Astrocyte of the cerebellum (primary cell): ENCODE measurements at places on chromosomes 5 and 9.

GRCh38 chr5:44952376-44952775, 143.6 kb downstream of the MRPS30 start:
- DNase-seq = peak; percentile 5

- no peak for DNase-seq
Measured at GRCh38 chr5:112933651-112934365, 11.8 kb upstream of the REEP5 start.

DNA sequence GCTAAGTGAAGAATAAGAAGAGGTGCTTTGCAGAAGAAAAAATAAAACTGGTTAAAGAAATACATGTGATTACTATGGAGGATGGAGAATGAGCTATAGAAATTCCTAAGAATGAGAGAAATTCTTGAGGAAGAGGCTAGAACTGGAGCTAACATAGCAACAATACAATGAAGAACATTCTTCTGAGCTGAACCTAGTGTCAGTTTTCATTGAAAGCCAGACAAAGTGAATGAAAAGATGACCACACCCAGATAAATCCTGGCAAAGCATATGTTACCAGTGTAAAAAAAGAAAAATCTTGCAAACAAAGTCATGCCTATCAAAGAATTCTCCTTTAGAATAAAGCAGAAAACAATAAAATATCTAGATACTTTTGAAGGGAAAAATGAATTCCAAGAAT, 39.6 kb downstream of the SGCD start:
- DNase-seq = no peak

GRCh38 chr9:68995776-68996175, 18.1 kb downstream of the PRKACG start:
- no peak for DNase-seq

DNA sequence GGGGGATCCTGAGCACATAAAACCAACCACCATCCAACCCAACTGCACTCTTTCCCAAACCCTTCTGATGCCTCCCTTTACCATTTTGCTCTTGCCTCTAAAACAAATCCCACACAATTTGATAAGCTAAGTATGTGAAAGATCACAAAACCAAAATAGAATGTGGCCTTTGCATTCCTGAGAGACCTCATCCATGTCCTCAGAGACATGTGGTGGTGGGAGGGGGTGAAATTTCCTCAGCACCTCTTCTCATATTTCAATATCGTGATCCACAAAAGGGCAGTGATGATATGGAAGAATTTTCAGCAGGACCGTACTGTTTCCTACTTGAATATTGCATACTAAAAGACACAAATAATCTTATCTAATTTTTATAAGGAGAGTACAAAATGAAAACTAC, 423.3 kb downstream of the TLE1 start:
- DNase-seq = no peak

- peak; percentile 49 for DNase-seq
Measured at GRCh38 chr5:61048534-61048933, 103.5 kb downstream of the NDUFAF2 start.

GRCh38 chr5:180353048-180353979, at the start of gene GFPT2:
Gene GFPT2 (minus strand): TSS chr5:180353336. CDS start chr5:180353217, 119 bp downstream.
- DNase-seq = no peak

DNA sequence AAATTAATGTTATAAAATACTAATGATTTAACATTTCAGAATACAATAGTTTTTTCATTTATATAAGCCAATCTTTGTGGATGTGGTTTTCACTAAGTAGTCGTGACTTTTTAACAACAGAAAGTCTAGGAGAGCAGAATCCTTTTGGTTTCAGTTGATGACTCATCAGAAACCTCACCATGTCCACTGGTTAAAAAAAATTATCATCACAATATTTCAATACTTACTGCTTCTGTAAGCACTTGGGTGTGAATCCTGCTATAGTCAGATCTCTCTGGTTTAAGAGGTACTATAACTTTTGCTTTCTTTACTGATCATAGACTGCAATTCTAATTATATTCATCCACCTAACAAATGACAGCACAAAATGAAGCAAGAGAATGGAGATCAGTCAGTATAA, 77.2 kb downstream of the MRPS30 start:
- peak; percentile 59 for DNase-seq

DNA sequence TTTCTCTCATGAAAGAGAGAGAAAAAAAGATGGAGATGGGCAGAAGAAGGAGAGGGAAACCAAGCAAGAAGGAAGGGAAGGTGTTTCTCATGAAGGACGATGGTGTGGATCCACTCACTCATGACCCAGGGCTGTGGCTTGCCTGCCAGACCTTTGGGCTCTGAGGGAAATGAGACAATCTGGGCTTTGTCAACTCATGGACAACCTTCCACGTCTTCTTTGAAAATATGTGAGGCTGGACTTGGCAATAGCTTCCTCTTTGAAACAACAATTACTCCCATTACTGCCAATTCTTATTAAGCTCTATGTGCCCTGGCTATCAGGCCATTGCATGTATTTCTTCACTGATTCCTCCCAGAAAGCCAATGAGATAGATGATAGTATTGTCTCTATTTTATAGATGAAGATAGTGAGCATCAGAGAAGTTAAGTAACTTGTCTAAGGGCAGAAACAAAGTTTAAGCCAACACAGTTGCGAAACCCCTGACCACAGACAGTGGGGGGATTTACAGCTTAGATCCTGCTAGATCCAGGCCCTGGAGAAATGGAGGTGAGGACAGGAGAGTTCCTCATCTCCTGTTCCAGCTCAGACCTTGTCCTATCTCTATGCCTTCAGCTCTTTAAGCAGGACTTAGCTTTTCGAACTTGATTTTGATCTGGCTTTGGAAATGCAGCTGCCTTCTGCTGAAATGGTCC, 132.4 kb downstream of the GCNT1 start:
- no peak for DNase-seq

GRCh38 chr5:176474476-176474875, 26.3 kb downstream of the FAF2 start:
- no peak for DNase-seq

GRCh38 chr5:79730564-79730963, 40.9 kb downstream of the CMYA5 start:
- DNase-seq = no peak

GRCh38 chr5:147445090-147445489, 64.8 kb downstream of the DPYSL3 start:
- no peak for DNase-seq

DNA sequence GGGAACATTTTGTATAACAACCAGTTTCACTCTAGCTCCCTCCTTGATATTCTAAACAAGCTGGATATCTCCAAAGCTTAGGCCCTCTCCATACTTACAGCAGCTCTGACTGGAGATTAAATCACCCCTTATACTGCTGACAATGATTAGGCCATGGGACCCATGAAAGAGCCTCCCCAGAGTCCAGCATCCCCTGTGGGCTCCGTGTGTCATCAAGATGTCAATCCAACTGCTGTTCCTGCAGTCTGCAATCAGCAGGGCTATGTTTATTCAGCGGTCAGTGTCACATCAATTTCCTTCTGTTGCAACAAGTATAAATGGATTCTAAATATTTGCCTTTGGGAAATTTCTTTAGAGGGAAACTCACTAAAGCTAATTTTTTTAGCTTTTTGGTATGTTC, 26.6 kb downstream of the PCDHAC2 start:
- DNase-seq = no peak

DNA sequence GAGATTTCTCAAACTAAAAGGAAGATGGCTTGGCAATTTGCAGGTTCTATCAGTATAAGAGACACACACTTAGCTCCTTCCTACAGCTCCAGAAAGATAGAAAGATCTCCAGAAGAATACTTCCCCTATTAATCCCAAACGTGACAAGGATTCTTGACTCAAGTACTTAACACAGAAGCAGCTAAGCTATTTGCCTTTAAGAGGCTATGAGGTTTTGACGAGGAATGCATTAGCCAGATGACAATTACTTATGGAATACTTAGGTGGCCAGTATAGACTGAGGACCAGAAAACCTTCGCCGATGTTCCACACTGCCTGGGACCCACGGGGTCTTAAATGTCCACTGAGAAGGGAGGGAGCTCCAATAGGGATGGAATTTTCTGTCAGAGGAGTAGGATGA, 340.5 kb upstream of the KIF2A start:
- no peak for DNase-seq

GRCh38 chr5:107294669-107295068, 376.1 kb downstream of the EFNA5 start:
- DNase-seq = no peak

DNA sequence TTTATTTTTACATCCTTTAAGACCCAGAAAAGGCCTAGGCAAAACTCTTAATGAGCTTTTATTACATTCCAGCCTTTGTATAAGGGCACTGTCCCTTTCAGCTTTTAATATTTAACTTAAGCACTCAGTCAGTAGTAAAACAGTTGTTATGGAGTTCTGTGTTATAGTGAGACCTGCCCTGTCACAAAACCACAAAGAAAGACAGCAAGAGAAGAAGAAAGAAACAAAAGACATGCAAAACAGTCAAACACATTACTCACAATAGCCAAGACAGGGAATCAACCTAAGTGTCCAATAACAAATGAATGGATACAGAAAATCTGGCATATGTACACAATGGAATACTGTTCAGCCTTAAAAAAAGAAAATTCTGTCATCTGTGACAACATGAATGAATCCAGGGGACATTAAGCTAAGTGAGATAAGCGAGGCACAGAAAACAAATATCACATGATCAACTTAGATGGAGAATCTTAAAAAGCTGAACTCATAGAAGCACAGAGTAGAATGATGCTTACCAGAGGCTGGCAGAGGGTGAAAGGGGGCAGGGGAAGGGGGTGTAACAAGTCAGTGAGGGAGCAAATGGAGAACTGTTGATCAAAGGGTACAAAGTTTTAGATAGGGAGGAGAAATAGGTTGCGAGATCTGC, 63.8 kb upstream of the CCNG1 start:
- no peak for DNase-seq

- no peak for DNase-seq
Measured at GRCh38 chr5:95620030-95620869, at the start of gene GPR150. Gene GPR150 (plus strand): TSS chr5:95620087. CDS start chr5:95620276, 189 bp downstream.

GRCh38 chr5:124997186-124997893, 250.9 kb upstream of the ZNF608 start:
- no peak for DNase-seq

- DNase-seq = no peak
Measured at GRCh38 chr9:7936996-7937395, 137.4 kb upstream of the DMAC1 start.

GRCh38 chr9:16063241-16063591, 510.4 kb downstream of the CCDC171 start:
- no peak for DNase-seq

DNA sequence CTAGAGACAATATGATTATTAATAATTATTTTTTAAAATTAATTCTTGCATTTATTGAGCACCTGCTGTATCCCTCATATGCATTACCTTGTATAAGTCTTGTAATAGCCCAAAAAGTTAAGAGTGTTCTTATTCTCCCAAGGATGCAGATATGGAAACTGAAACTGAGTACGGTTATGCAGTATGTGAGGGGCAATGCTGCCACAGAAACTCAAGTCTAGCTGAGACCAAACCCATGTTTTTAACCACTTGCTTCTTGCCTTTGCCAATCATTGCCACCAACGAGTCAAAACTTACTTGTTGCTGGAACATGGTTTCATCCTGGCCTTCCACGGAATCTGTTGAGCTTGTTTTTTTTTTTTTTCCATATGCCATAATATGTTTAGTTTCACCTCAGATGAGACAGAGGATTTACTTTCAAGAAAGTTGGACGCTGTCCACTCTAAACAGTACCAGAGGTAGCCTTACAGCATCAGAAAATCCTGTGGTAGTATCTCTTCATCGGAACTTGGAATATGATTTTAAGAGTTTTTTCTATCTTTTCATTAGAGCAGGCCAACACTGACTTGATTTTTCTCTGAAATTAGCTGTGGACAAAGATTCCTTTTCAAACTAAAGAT, 27.9 kb downstream of the DOCK8 start:
- no peak for DNase-seq

DNA sequence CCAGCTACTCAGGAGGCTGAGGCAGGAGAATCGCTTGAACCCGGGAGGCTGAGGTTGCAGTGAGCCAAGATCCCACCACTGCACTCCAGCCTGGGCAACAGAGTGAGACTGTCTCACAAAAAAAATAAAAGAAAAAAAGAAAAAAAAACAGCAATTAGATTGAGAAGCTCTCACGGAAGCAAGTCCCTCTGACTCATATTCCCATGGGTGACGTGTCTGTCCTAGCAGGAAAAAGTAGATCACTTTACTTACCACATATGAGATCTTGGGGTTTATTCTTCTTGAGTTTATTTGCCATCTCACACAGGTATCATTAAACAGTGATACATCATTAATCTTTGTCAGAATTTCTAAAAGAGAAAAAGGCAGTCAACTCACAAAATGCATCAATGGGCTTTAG, 62.6 kb downstream of the SUSD1 start:
- peak; percentile 57 for DNase-seq

GRCh38 chr9:85432599-85432998, 309.2 kb downstream of the AGTPBP1 start:
- no peak for DNase-seq

DNA sequence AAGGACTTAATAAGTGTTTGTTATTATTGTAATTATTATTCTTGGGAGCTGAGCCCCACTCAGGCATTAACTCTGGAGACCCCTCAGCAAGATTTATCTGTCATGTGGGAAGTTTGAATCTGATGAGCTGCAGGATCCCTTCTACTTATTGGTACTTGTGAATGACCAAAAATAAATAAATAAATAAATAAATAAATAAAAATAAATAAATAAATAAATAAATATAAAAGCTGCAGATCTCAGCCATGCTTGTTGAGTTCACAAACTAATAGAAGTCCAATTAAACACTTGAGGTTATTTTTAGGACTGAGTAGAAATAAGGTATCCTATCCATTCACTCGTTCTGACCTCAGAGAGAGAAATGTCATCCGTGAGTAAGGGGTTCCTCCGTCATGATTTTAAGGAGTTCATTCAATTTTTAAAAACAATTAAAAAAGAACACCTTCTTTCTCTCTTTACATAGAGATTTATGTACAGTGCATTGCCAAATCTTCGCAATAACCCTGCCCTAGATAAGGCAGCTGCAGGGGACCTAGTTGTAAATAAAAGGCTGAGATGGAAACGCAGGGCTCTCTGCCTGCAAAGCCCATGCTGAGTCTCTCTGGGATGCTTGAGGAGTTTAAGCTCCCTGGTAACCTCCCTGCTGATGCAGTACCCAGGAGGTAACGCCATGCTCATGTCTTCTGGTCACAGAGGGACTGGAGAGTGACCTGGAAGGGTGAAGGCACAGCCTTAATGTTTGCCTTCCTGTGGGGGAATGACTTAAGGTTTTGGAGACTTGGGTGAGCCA, 1.2 kb downstream of the EFCAB9 start:
- no peak for DNase-seq

DNA sequence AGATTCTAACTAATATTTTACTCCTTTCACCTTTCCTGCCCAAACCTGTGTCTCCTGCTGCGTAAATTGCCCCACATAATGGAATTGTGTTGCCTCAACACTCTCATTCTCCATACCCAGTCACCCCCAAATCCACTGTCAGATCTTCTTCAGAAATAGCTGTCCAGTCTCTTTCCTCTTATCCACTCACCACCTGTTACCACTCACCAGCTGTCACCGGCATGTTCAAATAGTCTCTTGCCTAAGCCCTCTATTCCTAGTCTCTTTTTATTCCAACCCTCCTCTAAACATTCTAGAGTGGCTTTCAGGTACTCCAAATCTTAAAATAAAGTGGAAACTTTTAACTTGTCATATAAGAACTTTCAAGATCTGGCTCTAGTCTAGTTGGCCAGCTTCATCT, 262.0 kb upstream of the FBXL7 start:
- no peak for DNase-seq
